ENCODE measurements at places on chromosomes 12 and 14.

- no peak for DNase-seq
Observed at GRCh38 chr12:60832290-60832689, 1236.5 kb downstream of the SLC16A7 start.

DNA sequence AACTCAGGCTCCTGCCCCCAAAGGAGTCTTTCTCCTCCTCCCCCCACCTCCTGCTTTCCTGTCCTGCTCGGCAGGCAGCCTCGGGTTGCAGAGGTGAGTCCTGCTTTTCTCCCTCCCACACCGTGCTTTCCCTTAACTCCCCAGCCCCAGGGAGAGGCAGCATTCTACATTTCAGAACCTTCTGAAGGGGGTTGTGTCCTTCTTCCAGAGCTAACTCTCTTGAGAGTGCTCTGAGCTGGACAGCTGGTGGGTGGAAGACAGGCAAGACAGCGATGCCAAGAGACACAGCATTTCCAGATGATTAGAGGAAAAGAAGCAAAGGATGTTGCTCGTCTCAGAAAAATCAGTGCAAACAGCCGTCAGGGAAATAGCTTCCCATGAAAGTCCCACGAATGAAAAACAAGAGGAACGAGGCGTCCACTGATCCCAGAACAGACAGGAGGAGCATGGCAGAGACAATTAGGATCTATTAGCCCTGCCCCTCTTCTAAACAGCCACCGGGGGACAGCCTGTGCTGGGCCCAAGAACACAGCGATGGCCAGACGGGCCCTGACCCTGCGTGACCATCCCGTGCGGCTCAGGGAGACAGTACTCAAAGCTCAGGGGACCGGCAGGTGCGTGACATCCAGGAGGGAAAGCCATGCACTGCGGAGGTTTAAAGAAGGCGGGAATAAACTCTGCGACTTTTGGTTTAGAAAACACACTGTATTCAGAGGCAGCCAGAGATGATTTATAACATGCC lies 216.5 kb upstream of the RTL1 start:
- no peak for DNase-seq

DNA sequence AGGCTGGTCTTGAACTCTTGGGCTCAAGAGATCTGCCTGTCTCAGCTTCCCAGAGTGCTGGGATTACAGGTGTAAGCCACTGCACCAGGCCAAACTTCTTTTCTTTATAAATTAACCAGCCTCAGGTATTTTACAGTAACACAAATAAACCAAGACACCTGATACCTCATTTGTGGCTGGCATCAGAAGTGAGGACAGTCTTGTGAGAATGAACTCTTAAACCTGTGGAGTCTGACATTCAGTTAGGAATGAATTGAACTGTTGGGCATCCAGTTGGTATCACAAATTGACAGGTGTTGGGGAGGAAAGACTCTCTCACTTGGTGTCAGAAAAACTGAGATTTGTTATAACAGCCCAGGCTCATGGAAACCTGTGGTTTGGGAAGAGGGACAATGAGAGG lies 120.5 kb downstream of the DENND5B start:
- no peak for DNase-seq

DNA sequence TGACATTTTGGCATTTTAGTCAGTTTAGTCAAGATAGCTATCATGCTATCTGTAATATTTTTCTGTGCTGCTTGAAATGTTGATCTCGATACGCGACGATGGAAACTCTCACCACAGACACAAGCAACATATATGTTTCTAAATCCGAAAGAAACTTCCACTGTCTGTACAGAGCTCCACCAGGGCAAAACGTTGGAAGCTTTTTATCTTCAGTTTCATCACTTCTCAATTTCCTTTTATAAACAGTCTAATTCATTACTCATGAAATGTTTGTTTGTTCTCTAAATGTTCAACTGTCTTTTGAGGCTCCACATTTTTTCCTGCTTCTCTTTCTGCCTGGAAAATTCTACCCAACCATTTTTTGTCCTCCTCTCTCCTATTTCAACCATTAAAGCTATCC lies 737.6 kb downstream of the SLC16A7 start:
- DNase-seq: no peak

GRCh38 chr14:67240978-67241410 lies 241 bp upstream of the PALS1 start:
- peak; percentile 91 for DNase-seq

GRCh38 chr14:76193696-76194095 lies 42.0 kb downstream of the GPATCH2L start:
- no peak for DNase-seq

GRCh38 chr14:105888151-105888550 lies 361.8 kb downstream of the TMEM121 start:
- DNase-seq: no peak

GRCh38 chr12:53591301-53592206 lies 34.6 kb downstream of the ATF7 start:
- DNase-seq: no peak

DNA sequence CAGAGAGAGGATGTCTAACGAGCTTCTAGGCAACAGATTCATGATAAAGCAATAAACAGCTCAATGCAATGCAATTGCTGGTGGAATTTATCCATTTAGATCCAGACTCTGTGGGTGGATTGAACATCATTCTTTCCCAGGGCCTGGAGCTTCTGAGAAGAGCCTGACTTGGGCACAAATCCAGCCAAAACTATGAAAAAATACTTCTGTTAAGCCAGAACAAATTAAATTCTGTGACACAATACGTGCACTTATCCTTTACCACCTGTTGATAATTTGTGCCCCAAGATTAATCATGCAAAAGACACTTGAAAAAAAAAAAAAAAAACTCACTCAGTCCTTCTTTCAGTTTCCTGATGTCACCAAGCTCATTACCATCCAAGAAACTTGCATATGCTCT lies 446.0 kb upstream of the DCN start:
- DNase-seq: no peak

- DNase-seq: no peak
Observed at GRCh38 chr12:100044266-100044665, 59.5 kb upstream of the ANKS1B start.

DNA sequence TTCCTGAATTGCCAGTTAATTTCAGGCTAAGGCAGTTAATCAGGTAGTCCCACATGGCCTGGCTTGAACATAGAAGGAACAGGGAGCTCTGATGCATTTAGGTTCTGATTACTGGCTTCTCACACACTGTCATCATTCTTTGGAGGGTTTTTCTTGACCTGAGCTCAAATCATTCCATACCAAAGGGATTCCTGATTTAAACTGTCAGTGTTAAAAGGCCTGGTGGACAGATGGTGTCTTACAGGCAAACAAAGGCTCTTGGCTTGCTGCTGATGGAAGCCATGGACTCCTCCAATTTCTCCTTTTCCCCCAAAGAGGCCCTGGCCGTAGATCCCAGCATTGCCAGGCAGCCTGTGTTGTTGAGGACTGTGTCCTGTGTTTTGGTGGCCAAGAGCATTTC lies 30.2 kb downstream of the CACNA1C start:
- no peak for DNase-seq

- no peak for DNase-seq
Observed at GRCh38 chr14:43413084-43413483, 1094.0 kb downstream of the FSCB start.

GRCh38 chr14:100408350-100409002 lies 85.3 kb downstream of the SLC25A47 start:
- DNase-seq: peak; percentile 84

GRCh38 chr12:132465269-132466190 lies 24.4 kb upstream of the FBRSL1 start:
- no peak for DNase-seq

- DNase-seq: no peak
Observed at GRCh38 chr12:91639327-91639726, 456.7 kb upstream of the DCN start.

DNA sequence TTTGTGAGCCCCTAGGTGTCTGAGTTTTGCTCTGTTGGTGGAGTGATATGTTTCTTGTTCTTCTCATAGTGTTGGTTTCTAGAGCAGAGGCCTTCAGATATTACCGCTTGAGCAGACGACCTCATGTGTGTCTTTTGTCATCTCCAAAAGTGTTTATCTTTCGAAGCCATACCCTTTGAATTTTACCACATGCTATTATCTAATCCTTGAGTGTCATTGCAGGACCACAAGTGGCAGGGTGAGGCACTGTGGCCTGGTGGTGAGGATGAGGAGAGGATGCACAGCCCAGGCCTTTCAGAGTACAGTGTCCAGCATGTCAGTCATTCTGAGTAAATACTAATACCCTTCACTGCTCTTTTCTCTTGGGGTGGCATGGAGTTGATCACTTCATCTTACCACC lies 57.2 kb upstream of the CISTR start:
- no peak for DNase-seq

DNA sequence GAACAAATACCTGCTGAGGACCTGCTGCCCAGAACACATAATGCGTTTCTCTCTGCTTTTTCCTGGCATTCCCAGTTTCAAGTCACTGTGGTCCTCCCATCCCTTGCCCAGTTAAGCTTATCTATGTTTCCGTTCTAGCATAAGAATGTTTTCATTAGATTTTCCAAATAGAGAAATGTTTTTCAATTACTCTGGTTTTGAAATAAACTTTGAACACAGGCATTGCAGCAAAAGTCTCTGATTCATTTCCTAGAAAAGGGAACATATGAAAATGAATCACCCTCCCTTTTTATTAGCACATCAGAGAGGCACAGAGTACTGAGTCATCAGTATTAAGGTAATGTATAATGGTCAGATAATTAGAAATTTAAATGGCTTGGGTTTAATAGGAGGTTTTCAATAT lies 201.1 kb upstream of the TMEM260 start:
- DNase-seq: peak; percentile 83

DNA sequence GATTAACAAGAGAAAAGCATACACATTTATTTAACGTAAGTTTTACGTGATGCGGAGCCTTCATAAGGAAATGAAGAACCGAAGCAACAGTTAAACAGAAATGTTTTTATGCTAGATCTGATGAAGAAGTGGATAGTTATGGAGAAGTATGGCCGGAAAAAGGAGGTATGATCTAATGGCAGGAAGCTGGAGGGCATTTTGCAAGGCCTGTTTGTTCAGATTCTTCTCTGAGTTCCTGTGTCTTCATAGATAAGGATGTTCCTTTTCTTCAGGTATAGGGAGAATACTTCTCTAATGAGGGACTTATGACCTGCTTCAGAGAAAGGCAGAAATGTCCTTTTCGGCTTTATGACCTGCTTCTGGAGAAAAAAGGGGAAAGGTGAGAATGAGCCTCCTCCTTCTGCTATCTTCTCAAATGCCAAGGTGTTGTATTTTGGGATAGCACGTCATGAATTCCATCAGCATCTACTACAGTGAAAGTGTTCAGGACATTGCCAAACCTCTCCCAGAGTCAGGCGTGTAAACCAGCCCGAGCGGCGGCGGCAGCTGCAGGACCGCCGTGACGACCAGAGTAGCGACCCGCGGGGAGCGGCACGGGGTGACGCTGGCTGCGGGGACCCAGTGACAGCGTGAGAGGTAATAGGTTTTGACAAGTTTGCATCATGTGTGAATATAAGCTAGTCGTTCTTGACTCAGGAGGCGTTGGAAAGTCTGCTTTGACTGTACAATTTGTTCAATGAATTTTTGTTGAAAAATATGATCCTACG lies 33.7 kb upstream of the SGPP1 start:
- DNase-seq: no peak

DNA sequence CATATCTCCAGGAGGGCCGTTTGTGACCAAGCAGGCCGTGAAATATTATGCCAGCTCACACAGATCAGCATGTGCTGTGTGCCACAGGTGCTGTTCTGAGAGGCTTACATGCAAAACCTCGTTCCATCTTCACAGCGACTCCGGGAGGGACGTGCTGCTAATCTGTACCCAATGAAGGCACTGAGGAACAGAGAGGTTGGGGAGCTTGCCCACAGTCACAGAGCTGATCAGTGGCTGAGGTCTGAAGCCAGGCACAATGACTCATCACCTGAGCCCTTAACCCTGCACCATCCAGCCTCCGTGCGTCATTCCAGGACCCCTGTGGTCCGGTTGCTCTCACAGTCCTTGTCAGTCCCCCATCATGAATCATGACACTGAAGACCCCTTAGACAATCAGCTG lies 66.7 kb downstream of the SLC6A12 start:
- no peak for DNase-seq

DNA sequence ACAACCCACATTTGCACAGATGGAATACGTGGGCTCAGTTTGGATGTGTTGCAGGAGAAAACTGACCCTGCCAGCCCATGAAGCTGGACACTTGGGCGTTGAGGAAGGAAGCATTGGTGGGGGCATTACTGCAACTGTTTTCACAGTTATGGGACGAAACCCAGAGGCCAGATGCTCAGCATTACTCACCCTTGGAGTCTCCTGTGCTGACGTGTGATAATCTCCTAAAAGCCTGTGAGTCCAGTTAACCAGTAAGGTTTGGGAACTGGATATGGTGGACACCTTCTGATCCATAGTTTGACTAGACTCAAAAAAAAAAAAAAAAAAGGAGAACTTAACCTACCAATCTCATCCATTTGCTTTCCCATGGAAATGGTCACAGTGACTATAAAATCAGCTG lies 52.8 kb upstream of the EGLN3 start:
- DNase-seq: no peak

DNA sequence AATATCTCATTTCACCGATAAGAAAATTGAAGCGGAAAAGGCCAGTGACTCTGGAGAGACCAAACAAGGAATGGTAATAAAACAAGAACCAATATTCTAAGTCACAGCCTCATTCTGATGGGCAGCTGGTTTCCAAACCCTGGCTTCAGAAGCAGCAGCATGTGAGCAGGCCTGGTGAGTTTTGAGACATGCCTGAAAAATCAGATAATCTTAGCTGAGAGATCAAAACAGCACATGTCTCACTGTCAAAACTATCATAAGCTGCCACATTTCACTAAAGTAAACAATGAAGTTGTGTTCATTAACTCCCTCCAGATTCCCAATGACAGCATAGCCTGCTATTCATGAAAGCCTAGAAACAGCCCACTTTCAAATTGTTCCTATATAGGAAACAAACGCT lies 36.5 kb downstream of the CIT start:
- DNase-seq: no peak

DNA sequence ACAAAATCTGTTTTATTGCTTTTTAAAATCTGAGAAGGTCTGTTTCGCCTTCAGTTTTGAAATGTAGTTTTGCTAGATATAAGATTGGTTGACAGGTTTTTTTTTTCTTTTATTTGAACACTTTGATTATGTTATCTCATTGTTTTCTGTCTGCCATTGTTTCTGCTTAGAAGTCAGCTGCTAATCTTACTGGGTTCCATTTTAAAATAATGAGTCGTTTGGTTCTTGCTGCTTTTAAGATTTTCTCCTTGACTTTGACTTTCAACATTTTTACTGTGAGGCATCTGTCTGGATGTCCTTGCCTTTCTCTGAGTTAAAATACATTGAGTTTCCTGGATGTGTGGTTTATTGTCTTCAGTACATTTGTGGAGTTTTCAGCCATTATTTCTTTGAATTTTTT lies 56.7 kb downstream of the ADIPOR2 start:
- DNase-seq: no peak

- peak; percentile 60 for DNase-seq
Observed at GRCh38 chr12:101356794-101357193, 50.8 kb downstream of the ARL1 start.

DNA sequence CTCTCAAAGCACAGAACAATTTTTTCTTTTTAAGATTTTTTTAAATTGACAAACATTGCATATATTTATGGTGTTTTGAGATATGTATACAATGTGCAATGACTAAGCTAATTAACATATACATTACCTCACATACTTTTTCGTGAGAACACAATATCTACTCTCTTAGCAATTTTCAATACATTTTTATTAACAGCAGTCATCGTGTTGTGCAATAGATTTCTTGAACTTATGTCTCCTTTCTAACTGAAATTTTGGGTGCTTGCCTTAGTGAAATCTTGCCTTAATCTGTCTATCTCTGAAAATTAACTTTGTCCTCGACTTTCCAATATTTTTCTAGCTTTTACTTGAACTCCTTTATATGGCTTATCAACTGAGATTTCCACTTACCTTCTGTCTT lies 6.8 kb downstream of the OR10A7 start:
- no peak for DNase-seq
